ENCODE measurements at places on chromosomes 3 and 15.

GRCh38 chr3:149199474-149199873 lies 22.2 kb downstream of the CP start:
- DNase-seq = peak; percentile 58

DNA sequence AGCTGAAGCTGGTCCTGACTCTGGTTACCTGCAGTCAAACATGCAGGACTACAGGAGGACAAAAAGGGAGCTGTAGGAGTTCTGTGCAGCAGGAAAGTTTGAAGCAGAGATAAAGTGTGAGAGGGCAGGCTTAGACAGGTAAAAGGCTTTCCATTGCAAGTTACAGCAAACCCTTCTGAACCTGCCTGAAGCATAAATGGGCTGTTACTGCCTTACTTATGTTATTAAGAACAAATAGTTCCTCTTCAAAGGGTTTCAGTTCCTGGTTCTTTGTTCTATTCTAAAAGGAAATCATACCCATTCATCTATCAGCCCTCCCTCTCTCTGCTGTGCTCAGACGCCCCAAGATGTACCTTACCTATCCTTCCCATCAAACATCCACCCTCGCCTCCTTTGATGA lies 52.4 kb upstream of the CACNA2D3 start:
- no peak for DNase-seq

DNA sequence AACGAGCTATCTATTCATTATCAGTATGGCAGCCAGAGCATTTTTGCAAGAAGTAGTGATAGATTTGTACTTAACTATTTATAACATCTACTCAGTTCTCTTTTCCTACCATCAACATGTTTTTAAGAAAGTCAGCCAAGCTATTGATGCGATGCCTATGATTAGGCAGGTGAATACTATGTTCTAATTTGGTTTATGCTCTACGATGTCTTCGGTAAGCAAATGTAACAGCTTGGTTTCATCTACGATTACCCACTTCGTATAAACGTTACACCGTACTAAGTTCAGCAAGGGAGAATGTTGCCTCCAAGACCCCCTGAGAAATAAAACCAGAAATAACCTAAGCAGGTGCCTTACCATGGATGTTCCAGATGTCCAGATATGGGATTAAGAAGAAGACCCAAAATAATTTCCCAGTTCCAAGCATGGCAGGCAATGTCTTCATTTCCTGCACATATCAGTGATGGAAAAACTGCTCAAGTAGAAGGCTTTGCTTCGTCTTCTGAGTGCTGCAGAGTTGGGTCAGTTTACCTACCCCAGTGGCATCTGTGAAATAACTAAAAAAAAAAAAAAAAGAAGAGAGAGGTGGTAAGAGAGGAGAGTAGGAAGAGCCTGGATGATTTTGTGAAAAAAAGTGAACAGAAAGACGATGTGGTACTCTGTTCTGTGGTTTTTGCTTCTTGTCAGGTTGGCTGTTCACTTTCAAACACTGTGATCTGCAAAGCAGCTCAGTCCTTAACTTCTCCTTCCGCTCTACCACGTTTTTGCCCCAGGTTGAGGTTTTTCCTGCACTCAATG lies at the start of gene BTLA:
TSS of gene BTLA (minus strand) at position 559 of the 798 bp plus-strand sequence. CDS start at position 445, 114 bp downstream.
- DNase-seq = no peak

GRCh38 chr3:157606011-157606851 lies 103.0 kb upstream of the VEPH1 start:
- peak; percentile 78 for DNase-seq

DNA sequence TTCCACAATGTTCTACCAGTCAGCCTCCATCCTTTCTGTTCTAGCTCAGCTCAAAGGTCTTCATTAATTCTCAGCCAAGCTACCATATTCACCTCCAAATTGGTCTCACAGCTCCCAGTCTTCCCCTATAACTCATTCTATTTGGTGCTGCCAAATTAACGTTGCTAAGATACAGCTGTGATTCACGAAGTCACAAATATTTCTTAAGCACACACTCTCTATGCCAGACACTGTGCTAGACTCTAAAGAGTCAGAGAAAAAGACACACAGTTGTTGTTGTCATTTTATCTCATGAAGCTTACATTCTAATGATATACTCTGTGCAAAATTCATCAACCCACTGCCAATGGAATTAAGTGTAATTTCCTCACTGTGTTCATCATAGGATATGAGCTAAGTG lies 102.8 kb downstream of the FRMD5 start:
- DNase-seq = peak; percentile 11

DNA sequence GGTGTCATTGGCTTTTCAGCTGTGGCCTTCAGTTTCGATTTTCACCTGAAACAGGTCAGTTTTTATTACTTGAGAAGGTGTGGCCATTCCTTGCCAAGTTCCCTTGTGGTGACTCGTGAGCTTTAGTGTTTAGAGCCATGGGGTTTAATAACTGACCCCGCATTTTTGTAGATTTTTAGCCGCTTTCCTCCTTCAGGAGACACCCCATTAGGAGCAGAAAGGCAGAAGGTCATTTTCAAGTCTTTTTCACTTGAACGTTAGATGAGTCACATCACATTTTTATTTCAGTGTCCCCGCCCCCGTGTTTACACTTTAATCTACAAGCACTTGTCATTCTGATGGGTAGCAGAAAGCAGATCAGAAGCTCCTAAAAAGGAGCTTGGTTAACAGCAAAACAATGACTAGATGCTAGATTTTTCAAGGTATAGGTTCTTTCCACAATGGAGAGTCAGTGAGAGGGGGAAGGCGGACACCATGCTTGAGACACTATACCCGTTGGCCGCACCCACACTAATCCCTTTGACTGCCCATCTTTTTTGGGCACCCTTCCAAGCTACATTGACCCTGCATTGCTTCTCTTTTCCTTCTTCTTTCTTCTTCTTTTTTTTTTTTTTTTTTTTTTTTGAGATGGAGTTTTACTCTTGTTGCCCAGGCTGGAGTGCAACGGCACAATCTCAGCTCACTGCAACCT lies 132.7 kb downstream of the GHSR start:
- DNase-seq = peak; percentile 52

DNA sequence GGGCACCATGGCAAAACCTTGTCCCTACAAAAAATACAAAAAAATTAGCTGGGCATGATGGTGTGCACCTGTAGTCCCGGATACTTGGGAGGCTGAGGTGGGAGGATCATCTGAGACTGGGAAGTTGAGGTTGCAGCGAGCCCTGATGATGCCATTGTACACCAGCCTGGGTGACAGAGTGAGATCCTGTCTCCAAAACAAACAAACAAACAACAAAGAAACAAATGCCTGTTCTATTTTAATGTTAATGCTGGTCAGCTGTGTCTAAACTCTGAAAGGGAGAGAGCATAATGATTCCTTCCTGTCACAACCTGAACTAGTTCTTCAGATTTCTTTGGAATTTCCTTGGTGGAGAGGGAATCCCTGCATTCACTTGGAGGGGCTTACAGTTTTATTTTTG lies 413.0 kb upstream of the TBL1XR1 start:
- DNase-seq = no peak

DNA sequence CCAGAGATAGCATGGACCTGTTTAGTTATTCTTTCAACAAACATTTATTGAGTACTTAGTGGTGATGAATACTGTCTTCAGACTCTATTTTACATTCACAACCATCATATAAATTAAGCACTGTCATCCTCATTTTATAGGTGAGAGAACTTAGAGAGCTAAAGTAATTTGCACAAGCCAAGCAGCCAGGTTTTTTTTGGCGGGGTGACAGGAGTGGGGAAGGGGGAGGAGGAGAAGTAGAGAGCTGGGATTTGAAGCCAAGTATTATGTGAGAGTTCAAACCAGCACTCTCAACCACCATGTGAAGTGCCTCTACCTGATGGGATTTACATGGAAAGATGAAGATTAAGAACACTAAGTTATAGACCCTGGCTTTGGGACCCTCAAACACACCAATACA lies 547.4 kb upstream of the IL12A start:
- no peak for DNase-seq

GRCh38 chr15:35925275-35926006 lies 379.5 kb upstream of the DPH6 start:
- no peak for DNase-seq

- DNase-seq = no peak
Measured at GRCh38 chr3:59502806-59503205, 453.0 kb upstream of the CFAP20DC start.

GRCh38 chr3:99599894-99600293 lies 38.5 kb upstream of the COL8A1 start:
- DNase-seq = no peak

DNA sequence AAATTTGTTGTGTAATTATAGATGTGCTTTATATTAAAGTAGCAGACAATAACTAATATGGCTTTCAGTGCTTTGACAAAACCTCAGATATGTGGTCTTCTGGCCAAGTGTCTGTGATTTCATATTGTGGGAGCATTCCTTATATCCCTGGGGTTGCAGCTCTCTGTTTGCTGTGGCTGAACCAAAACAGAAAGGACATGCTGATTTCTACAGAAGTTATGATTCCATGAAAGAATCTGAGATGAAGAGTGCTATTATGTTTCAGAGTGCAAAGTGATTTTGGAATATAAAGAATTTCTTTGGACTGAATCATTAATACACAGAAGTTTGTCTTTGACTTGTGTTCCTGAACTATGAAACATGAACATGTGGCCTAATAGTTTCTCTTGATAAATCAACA lies 36.5 kb downstream of the CDV3 start:
- DNase-seq = no peak

- peak; percentile 51 for DNase-seq
Measured at GRCh38 chr3:4722103-4722502, 229.0 kb downstream of the ITPR1 start.

GRCh38 chr15:58931987-58932588 lies 1.4 kb downstream of the SLTM start:
- DNase-seq = peak; percentile 56

GRCh38 chr15:58882243-58882642 lies 51.2 kb downstream of the SLTM start:
- DNase-seq = no peak

GRCh38 chr3:188974856-188975599 lies 196.7 kb upstream of the TPRG1 start:
- DNase-seq = no peak

- DNase-seq = no peak
Measured at GRCh38 chr3:116051040-116051439, 394.2 kb downstream of the LSAMP start.

- peak; percentile 74 for DNase-seq
Measured at GRCh38 chr3:190443257-190443656, 6.4 kb downstream of the TMEM207 start.

- DNase-seq = no peak
Measured at GRCh38 chr15:59649603-59650002, 7.7 kb downstream of the GTF2A2 start.

- DNase-seq = no peak
Measured at GRCh38 chr3:70072754-70073153, 73.2 kb downstream of the SAMMSON start.

DNA sequence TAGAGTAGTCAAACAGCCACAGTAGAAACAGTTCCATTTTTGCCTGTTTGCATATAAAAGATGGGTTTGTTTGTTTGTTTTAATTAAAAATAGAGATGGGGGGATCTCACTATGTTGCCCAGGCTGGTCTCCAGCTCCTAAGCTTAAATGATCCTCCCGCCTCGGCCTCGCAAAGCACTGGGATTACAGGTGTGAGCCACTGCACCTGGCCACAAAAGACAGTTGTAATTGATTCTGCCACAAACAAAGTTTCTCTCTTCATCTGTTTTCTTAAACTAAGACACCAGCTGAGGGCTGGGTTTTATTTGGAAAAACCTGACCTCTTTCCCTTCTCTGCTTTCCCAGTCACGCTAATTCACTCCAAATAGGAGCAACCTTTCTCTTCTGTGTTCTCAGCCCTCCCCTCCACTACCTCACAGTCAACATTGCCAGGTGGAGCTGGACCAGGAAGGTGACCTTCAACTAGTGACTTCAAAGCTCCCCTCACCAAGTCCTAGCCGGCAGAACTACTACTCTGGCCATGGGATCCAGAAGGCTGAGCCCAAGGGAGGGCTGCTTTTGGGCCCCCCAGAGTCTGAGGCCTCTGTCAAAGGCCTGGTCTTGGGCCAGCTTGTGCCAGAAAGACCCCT lies 1.5 kb upstream of the IDH2 start:
- DNase-seq = no peak

DNA sequence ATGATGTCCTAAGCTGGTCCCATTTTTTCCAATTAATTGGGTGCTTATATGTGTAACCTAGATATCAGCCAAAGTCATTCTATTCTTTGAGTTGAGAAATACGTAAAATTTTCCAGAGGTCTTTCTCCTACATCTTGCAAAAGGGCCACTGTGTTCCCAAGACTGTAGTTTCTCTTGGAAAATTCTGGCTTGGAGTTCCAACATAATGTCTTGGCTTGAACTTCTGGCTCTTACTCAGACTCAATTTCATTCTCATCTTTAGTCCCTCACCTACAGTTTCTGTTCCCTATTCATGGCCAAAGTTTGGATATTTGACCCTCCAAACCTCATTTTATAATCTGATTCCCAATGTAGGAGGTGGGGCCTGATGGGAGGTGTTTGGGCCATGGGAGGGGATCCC lies 201.4 kb upstream of the ARHGEF26 start:
- no peak for DNase-seq

GRCh38 chr15:92928225-92928750 lies 28.2 kb downstream of the CHD2 start:
- no peak for DNase-seq

- DNase-seq = peak; percentile 17
Measured at GRCh38 chr3:73192036-73192738, 130.7 kb downstream of the EBLN2 start.

DNA sequence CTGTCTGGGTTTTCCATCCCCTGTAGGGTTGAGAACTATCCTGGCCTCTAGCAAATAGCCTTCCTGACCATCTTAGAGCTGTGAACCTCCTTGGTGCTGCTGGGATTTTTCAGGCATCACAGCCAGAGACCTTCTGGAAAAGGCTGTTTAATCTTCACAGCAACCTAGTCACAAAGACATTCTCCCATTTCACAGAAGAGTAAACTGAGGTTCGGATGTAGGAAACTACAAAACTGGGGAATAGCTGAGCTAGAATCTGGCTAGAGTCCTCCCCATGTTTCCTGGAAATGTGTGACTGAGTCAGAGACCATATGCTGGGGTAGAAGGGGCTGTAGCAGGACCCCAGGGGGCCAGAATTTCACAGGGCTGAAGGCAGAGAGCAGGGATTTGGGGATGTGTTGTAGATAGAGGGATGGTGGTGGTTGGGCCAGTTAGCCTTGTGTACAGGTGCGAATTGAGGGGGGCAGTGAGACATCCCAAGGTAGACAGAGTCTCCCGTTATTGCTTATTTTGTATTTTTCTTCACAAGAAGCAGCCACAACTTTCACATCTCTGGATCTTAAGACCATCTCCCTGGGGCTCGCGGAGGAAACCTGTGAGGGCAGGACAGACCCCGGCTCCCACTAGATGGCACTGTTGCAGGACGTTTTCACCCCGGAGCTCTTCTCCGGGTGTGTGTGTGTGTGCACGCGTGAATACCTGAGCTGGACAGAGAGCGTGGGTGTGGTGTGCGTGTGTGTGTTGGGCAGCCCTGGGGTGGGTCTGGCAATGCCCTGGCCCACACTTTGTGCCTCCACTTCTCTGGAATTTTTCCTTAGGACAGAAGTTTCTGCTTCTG lies 66.9 kb upstream of the PRR23C start:
- peak; percentile 60 for DNase-seq

DNA sequence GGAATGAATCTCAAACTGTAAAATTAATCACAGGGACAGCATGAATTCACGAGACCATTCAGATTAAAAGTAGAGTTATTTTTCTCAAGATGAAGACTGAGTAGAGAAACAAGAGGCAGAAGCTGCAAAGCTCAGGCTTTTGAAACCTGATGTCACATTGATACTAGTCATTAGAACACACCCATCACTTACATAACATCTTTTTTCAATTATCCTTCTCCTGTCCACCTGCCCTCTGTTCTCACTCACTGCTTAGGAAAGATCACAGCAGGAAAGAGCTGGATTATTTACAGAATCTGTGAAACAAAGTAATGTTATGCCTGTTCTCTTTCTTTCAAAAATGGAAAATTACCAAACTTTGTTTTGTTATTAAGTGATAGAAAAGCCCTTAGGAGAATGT lies 72.0 kb upstream of the CDAN1 start:
- no peak for DNase-seq
